ENCODE measurements at places on chromosomes 4 and X.

GRCh38 chr4:26261405-26261804 is 59.4 kb upstream of the RBPJ start:
- peaks cover 4% of the 10 kb centered on the region for H3K27me3 ChIP-seq
- H3K4me1 ChIP-seq: no peaks in the 10 kb centered on the region
- H3K4me3 ChIP-seq: no peak overlapping the region

DNA sequence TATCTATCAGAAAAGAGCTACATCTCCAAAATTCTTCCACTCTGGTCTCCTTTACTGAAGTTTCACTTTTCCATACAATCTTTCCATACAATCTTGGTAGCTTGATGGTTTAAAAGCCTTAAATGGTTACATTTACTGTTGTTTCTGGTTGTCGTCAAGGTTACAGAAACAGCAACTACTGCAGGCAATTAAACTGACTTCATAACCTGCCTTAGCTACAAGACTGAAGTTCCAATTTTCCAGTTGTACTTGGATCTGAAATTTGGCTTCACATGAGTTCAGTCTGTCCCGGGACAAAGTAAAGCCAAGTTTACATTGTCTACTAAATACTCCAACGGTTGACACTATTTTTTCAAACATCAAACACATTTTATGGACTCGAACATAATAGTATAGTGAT is 326.4 kb downstream of the ANKRD50 start:
- no peak overlapping the region for H3K4me3 ChIP-seq
- no peaks in the 10 kb centered on the region for H3K27me3 ChIP-seq
- no peaks in the 10 kb centered on the region for H3K4me1 ChIP-seq
- no peaks in the 10 kb centered on the region for H3K36me3 ChIP-seq

DNA sequence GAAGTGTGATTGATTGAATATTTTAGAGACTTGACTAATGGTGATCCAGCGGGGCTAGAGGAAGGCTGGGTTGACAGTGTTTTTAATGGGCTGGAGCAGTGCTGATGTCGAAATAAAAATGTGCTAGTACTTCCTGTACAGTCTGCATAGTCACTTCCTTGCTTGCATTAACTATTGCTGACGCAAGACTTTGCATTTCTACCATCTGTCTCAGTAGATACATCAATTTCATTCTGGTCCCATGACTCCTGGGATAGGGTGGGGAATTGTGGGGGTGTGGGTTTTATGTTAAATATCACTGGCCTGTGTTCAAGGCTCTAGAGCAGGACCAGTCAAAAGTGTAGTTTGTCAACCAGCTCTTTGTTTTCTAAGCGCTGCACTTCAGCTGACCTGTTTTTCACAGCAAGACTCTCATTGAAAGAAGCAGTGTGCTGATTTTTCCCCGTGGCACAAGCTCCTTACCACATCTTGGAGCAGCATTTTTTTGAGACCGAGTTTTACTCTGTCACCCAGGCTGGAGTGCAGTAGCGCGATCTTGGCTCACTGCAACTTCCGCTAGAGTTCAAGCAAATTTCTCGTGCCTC is 35.2 kb upstream of the PHEX start:
- H3K36me3 ChIP-seq: no peaks in the 10 kb centered on the region
- peaks cover 17% of the 10 kb centered on the region for H3K4me1 ChIP-seq
- no peak overlapping the region for H3K27ac ChIP-seq

DNA sequence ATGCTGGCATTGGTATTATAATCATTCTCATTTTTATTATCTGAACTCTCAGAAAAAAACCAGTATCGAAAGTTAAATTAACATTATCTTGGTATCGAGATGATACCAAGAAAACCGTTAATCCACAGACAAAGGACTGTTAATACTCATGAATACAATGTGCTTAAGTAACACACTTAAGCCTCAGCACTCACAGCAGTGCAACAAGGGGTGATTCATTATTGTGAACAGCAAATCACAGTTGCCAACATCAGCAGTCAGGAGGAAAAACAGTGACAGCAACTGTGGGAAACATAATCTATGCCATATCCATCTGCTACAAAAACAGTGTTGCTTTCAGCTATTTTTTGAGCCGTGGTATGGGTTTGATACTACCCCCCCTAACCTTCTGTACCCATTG is 210.9 kb upstream of the ATOH1 start:
- H3K27ac ChIP-seq: no peak overlapping the region
- no peak for DNase-seq
- no peaks in the 10 kb centered on the region for H3K4me1 ChIP-seq

DNA sequence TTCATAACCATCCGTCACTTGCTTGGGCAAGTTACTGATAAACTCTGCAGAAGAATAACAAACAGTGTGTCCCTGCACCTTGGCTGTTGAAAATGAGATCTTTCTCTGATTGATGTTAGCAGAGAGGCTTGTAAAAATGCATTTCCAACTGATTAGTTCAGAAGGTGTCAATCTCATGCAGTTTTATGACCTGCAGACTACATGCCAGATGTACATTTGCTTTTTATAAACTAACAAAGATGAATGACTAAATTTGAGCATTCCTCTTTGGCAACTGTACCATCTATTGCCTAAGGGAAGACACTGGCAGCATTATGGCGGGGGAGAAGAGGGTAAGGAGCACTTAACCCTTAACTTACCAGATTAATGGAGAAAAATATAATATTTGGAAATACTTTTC is 192.8 kb downstream of the DCTD start:
- H3K36me3 ChIP-seq: no peaks in the 10 kb centered on the region
- H3K27me3 ChIP-seq: no peaks in the 10 kb centered on the region
- H3K4me3 ChIP-seq: no peak overlapping the region

DNA sequence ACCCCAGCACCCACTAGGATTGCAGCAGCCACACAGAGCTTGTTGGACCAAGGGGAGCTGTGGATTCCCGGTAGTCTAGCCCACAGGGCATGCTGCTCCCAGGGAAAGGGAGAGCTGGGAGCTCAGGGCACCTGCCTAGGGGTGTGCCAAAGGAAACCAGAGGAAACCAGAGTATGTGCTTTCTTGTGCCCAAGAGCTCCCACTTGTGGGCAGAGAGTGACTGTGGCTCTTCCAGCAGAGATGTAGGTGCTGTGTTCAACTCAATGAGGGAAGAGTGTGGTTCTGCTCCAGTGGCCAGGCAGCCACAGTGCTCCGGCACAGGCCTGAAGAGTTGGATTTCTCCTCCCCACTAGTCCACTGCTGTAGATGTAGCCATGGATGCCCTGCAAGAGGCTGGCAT is 1050.0 kb upstream of the INTU start:
- H3K27me3 ChIP-seq: no peaks in the 10 kb centered on the region
- no peak overlapping the region for H3K27ac ChIP-seq
- H3K4me3 ChIP-seq: no peak overlapping the region
- DNase-seq: no peak
- H3K4me1 ChIP-seq: no peaks in the 10 kb centered on the region

- H3K36me3 ChIP-seq: no peaks in the 10 kb centered on the region
- H3K27me3 ChIP-seq: no peaks in the 10 kb centered on the region
- H3K4me3 ChIP-seq: no peak overlapping the region
- no peak overlapping the region for H3K27ac ChIP-seq
- no peak for DNase-seq
- H3K4me1 ChIP-seq: no peaks in the 10 kb centered on the region
These were observed 37.9 kb downstream of the AGA start for GRCh38 chr4:177404342-177404741.

- H3K27me3 ChIP-seq: no peaks in the 10 kb centered on the region
- H3K36me3 ChIP-seq: no peaks in the 10 kb centered on the region
- H3K27ac ChIP-seq: no peak overlapping the region
- H3K4me3 ChIP-seq: no peak overlapping the region
- H3K4me1 ChIP-seq: no peaks in the 10 kb centered on the region
These were observed 7.9 kb downstream of the CXCL6 start for GRCh38 chr4:73844345-73844744.

DNA sequence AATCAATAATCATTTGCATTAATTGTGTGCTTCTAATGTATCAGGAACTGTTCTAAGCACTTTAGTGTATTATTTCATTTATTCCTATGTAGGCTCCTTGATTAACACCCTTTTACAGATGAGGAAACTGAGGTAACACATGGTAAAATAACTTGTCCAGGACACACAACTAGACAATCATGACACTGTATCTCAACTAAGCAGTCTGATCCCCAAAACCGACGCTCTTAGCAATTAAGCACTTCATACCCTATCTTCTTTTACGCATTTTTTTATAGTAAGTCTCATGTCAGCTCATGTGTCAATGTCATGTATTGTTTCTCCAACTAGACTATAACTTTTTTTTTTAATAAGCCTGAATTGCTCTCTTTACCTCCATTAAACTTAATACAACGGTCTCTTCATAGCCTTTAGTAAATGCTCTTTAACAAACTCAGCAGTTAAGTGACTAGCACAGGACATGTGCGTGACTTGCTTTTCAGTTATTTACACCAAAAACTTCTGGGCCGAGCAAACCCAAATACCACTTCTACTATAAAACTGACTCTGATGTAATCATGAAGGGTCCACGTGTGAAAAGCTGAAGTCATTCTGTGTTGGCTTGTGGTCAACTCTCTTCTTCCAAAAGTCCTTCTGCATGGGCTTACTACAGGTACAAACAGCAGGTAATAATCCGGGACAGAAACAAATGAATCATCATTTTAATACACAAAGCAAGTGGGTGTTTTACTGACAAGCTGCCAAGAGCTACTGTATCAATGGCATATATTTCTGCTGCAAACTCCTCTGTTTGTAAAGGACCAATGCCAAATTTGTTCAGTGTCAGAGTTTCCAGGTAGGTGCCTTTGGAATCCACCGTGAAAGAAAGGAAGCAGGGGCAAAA is 7.9 kb upstream of the AMBN start:
- no peaks in the 10 kb centered on the region for H3K27me3 ChIP-seq
- no peak for DNase-seq
- H3K4me1 ChIP-seq: no peaks in the 10 kb centered on the region
- H3K27ac ChIP-seq: no peak overlapping the region
- H3K4me3 ChIP-seq: no peak overlapping the region

DNA sequence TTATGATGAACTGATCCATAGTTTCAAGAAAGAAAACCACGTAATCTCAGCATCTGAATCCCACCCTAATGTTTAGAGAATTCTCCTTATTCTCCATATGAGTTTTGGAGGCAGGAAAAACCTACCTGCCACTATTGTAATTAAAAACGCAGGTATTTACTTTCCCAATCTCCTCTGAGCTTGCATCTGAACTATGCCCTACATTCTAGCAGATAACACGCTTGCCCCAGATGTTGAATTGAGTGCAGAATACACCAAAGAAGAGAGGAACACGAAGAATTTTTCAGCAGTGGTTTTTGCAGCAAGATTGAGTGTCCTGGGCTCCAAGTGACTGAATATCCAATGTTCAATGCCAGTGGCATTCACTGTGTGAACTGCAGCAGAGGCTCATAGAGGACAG is 182.4 kb downstream of the COX18 start:
- H3K27me3 ChIP-seq: no peaks in the 10 kb centered on the region
- no peak for DNase-seq
- no peak overlapping the region for H3K4me3 ChIP-seq
- H3K27ac ChIP-seq: no peak overlapping the region
- H3K4me1 ChIP-seq: no peaks in the 10 kb centered on the region
- no peaks in the 10 kb centered on the region for H3K36me3 ChIP-seq

DNA sequence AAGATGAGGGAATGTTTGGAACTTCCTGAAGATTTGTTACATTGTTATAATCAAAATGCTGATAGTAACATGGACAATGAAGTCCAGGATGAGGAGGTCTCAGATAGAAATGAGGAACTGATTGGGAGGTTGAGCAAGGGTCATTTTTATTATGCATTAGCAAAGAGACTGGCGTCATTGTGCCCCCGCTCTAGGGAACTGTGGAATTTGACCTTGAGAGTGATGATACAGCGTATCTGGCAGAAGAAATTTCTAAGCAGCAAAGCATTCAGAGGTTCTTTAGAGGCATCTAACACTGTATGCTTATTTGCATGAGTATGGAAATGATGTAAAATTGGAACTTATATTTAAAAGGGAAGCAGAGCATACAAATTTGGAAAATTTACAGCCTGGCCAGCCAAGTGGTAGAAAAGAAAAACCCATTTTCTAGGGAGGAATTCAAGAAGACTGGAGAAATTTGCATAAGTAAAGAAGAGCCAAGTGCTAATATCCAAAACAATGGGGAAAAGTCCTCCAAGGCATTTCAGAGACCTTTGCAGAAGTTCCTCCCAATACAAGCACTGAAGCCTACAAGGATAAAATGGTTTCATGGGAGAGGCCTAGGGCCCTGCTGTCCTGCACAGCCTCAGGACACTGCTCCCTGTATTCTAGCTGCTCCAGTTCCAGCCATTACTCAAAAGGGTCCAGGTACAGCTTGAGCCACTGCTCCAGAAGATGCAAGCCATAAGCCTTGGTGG is 483.0 kb upstream of the NDST4 start:
- no peaks in the 10 kb centered on the region for H3K27me3 ChIP-seq
- no peaks in the 10 kb centered on the region for H3K4me1 ChIP-seq
- no peak overlapping the region for H3K4me3 ChIP-seq
- no peak overlapping the region for H3K27ac ChIP-seq
- no peak for DNase-seq

- H3K27me3 ChIP-seq: no peaks in the 10 kb centered on the region
- no peak overlapping the region for H3K27ac ChIP-seq
- no peak for DNase-seq
These were observed 126.9 kb downstream of the MFAP3L start for GRCh38 chr4:169899295-169899694.

DNA sequence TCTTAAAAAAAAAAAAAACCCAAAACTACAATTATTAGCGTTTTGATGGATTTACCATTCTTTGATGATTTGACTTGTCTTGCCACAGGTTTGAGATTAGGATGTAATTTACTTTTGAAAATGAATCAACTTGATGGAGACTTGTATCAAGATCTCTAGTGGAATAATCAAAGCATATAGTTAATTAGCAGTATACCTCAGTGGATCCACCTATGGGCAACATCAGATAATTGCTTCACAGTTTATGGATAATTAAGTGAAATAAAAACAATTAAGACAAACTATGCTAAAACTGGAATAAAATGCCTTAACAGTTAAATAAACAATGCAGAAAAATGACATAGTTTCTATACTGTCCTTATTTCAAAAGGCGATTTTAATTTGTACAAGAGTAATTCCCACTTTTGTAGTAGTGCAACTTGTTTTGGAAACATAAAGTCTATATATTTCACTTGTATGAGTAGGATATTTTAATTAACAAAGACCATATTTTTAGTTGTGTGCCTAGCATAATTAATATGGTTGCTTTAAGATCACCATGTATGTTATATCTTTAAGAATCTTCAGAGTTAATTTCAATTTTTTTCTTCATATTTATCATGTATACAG is 4.2 kb downstream of the CPEB2 start:
- H3K36me3 ChIP-seq: peaks cover 14% of the 10 kb centered on the region
- H3K27me3 ChIP-seq: no peaks in the 10 kb centered on the region
- H3K4me1 ChIP-seq: peaks cover 12% of the 10 kb centered on the region
- H3K27ac ChIP-seq: no peak overlapping the region

DNA sequence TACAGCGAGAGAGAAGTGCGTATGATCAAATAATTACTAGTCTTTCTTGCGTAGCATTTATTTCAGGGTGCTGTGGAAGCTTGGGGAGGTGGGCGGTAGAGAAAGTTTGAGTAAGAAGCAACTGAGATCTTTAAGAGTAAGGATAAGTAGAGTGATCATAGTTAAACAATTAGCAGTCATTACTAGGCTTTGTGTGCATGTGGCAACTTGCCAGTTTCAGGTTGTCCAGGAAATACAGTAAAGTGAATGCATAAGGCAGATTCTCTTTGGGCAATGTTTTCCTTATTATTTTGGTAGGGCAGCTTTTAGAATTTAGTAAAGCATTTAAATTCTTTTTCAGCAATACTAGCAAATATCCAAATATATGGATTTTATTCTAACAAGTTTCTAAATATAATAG is 57.0 kb downstream of the HPGDS start:
- no peaks in the 10 kb centered on the region for H3K27me3 ChIP-seq
- no peak overlapping the region for H3K4me3 ChIP-seq
- H3K4me1 ChIP-seq: no peaks in the 10 kb centered on the region
- DNase-seq: no peak

GRCh38 chrX:108541286-108541685 is 101.6 kb downstream of the COL4A5 start:
- no peaks in the 10 kb centered on the region for H3K4me1 ChIP-seq
- no peak for DNase-seq
- H3K27ac ChIP-seq: no peak overlapping the region
- H3K27me3 ChIP-seq: no peaks in the 10 kb centered on the region
- no peaks in the 10 kb centered on the region for H3K36me3 ChIP-seq

Data from B cell (primary cell).